ENCODE measurements at places on chromosomes 11 and 22.

DNA sequence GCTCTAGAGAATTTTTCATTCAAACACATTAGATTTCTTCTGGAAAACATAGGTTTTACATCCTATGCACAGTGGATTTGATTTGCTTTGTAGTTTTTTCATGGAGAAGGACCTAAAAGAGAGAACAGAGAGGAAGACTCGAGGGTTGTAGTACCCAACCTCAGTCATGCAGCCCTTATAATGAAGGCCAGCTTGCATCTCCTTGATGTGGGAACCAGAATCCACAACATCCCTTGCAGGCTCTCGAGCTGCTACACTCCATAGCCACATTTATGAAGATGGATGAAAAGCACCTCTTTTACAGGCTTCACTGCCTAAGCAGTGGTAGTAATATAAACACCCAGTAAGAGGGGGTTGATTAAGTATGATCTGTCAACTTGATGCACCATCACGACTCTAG lies 9.5 kb upstream of the OR5B12 start:
- no peak for DNase-seq

- no peak for DNase-seq
Measured at GRCh38 chr22:17077255-17077654, 7.5 kb upstream of the IL17RA start.

DNA sequence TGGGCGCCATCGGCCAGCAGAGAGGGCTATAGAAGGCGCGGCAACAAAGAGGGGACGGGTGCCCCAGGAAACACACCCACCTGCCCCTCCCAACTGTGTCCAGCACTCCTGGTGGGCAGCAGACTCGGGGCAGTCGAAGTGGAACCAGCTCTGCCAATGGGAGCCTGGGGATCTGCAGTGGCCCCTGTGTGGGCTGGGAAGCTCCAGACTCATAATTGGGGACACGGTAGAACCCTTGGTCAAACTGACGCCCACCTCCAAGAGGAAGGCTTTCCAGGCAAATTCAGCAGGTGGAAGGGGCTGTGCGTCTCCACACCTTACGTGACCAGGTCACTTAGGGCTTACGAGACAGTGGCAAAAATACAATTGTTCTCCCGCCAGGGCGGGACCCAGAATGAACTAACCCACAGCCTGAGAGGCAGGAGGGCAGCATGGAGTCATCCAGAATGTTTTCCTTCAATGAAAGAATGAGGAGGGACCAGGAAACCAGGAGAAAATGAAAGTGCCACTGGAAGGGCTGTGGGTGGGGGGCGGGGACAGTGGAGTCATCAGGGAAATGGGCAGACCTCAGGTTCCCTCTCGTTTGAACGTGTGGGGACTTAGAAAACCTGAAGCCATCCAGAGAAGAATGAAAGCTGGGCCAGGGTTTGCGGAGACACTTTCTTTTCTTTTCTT lies 53.2 kb upstream of the SHANK2 start:
- DNase-seq: no peak

DNA sequence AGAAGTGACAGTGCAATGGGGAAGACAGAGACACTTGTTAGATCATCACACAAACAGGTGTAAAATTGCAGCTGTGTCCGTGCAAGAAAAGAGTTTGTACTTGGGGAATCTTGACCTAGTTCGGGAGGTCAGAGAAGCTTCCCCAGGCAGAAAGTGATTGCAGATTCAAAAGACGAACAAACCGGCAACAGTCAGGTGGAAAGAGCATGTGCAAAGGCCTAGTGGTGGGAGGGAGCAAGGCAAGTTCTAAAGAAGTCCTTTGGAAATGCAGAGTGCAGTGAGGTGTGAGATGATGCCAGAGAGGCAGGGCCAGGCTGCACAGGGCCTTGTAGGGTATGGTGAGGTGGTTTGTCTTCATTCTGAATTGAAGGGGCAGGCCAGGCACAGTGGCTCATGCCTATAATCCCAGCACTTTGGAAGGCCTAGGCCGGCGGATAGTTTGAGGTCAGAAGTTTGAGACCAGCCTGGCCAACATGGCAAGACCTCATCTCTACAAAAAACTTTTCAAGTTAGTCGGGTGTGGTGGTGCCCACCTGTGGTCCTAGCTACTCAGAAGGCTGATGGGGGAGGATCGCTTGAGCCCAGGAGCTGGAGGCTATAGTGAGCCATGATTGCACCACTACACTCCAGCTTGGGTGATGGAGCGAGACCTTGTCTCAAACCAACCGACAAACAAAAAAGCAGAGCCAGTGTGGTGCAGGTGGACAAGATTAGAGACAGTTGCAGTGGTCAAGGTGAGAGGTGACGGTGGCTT lies 1.9 kb upstream of the ESS2 start:
- DNase-seq: no peak

GRCh38 chr11:12784445-12784844 lies 110.2 kb downstream of the TEAD1 start:
- DNase-seq: no peak

- DNase-seq: no peak
Measured at GRCh38 chr11:16297332-16297731, 59.0 kb downstream of the SOX6 start.

GRCh38 chr11:109762546-109762945 lies 330.6 kb upstream of the ZC3H12C start:
- no peak for DNase-seq

DNA sequence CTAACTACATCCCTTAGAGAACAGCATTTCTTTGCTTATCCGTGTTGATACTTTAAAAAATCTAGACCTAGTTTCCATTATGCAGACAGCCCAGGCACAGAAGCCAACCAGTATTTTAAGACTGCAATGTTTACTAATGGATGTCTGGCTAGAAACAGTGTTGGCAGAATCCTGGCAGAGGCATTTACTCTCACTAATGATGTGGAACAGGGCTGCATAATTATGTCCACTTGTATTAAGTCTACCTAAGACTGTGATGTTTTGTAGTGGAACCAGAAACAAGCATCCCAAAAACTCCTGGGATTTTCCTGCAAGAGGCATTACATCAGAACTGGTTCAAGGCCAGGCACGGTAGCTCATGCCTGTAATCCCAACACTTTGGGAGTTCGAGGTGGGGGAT lies 50.2 kb upstream of the PICALM start:
- DNase-seq: no peak

DNA sequence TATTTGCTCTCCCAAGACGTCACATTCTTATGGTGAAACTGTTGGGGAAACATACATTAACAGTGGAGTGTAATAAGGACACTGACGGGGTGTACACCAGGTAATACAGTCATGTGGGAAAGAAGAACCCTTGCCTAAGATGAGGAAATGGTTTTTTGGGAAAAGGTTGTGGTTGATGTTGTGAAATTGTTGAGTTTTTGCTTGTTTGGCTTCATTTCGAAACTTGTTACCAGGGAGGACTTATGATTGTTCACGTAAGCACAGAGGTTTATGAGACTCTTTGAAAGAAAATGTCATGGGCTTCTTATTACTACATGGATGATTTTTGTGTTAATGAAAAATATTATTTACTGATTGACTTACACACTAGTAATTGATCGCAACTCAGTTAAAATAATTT lies 16.8 kb downstream of the ANO3 start:
- no peak for DNase-seq

DNA sequence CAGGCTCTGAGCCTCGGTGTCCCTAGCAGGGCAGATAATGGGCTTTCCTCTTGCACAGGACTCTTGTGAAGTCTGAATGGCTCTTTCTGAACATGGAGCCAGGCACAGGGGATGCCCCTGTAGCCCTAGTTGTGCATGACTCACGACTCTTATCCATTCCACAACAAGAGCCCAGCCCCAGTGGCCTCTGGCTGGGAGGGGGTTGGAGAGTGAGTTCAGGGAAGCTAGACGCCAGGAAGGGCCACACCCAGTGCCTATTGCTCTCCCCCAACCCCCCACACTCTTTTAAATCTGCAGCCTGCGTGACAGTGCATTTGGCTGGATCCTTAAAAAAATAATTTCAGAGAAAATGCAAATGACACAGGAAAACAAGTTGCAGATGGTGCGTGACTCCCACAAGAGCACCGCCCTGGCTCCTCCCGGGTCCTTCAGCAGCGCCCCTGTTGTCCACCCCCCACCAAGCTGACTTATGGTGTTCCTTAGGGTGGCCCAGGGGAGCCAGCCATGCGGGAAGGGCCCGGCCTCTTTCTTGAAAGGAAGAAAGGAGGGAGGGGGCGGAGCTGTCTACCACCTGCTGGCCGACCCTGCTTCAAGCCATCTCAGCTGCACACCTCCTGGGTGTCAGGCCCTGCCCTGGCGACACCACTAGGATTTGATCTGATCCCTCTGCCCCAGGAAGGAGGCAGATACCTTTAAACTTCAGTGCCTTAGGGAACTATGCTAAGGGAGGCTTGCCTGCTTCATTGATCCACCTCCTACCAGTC lies 74.7 kb downstream of the MN1 start:
- peak; percentile 79 for DNase-seq

DNA sequence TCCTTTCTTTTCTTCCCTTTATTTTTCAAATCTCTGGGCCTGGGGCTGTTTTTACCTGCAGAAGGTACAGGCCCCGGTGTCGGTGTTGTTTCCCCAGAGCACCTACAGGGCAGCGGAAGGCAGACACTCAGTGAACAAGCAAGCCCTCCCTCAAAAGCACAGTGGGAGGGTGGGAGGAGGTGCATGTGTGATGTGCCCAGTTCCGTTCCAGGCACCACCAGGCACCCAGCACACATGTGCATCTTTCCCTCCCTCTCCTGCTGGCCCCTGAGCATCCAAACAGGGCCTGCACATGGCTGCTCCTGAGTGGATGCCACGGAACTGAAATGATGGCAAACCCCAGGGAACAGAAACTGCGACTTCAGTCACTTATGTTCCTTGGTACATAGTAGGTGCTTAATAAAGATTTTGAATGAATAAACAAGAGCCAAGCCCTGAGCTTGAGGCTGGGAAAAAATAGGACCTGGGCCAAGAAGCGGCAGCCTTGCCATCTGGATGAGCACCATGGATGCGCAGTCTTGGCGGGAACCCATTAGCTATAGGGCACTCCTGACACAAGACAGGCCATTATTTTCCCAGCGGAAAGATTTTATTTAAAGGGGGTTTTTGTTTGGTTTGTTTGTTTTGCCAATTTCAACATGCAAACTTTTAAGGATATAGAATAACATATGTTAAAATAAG lies 47.8 kb downstream of the ARRB1 start:
- no peak for DNase-seq

- no peak for DNase-seq
Measured at GRCh38 chr11:109422870-109423465, 978 bp downstream of the C11orf87 start.

- DNase-seq: no peak
Measured at GRCh38 chr22:26952004-26952403, 294.6 kb downstream of the MIAT start.

- no peak for DNase-seq
Measured at GRCh38 chr22:20781272-20781990, 7.5 kb downstream of the SERPIND1 start.
